ENCODE measurements at places on chromosomes 6 and 20. TPM values are rescaled to one million over a fixed set of nuclear protein-coding genes. Genes with fewer than 3 reads are reported as not detected.

The KHDC1L gene
- not detected for total RNA-seq

GRCh38 chr6:161245363-161245762 lies 28.5 kb downstream of the AGPAT4 start:
- DNase-seq = peak; percentile 9

The HLA-DRB1 gene
- total RNA-seq = 133 TPM

The OSER1 gene
- 29.9 TPM for total RNA-seq

GRCh38 chr20:44014807-44015732 lies 100.4 kb downstream of the TOX2 start:
- DNase-seq = peak; percentile 65

GRCh38 chr6:24690593-24690992 lies 23.7 kb downstream of the ACOT13 start:
- no peak for DNase-seq

The OPN5 gene
- total RNA-seq = not detected

DNA sequence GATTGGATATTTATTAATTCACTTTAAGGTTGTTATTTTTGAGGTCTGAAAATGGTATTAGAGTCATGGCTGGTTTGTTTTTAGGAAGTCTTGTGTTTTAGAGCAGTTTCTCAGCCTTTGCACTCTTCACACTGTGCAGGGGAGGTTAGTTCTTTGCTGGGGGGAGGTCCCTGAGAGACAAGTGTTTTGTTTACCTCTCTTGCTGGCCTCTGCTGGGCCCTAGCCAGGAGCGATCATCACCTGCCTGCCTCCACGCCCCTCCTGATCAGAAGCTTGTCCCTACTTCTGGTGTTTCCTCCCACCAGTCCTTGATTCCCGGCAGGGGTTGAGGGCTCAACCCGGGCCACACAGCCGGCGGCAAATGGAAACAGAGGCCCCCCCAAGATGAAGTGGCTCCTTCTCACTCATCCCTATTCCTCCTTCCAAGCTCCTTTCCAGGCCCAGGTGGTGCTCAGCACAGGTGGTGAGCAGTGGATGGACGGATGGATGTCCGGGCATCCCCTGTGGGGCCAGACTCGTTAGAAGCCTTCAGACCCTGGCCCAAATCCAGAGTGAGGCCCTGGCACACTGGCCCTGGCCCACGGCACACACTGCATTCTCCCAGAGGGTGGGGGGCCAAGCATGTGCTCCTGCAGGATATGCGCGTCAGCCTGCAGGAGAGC lies 51.3 kb downstream of the GRM4 start:
- no peak for DNase-seq

GRCh38 chr20:25206548-25206947 lies 11.0 kb downstream of the ENTPD6 start:
- peak; percentile 47 for DNase-seq

- no peak for DNase-seq
Measured at GRCh38 chr6:16712255-16712930, 48.9 kb downstream of the ATXN1 start.

- DNase-seq = no peak
Measured at GRCh38 chr6:1190366-1190765, 121.5 kb upstream of the FOXQ1 start.

DNA sequence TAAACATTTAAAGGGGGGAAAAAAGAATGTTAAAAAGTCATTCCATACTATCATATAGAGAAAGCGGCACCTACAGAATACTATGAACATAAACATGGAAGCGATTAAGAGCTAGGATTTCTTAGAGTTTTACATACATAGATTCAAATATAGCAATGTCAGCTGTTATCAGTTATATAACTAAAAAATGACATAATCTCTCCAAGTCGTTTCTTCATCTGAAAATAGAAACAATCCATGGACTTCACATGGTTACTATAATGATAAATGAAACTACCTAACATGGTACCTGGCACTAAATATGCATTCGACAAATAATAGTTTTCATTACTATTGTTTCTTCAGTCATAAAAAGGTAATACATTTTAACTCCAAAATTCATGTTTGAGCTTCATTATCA lies 3.7 kb downstream of the IBTK start:
- no peak for DNase-seq

The FAM217A gene
- not detected for total RNA-seq

DNA sequence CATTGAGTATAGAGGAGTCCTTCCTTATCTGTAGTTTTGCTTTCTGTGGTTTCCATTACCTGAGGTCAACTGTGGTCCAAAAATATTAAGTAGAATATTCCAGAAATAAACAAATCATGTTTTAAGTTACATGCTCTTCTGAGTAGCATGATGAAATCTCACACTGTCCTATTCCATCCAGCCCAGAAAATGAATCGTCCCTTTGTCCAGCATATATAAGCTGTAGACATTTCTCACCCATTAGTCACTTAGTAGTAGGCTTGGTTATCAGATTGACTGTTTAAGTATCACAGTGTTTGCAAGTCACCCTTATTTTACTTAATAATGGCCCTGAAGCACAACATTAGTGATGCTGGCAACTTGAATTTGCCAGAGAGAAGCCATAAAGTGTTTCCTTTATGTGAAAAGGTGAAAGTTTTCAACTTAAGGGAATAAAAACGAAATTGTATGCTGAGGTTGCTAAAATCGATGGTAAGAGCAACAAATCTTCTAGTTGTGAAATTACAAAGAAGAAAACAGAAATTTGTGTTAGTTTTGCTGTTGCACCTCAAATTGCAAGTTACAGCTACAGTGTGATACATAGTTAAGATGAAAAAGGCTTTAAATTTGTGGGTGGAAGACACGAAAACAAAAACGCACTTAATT lies 198.6 kb upstream of the SIM1 start:
- DNase-seq = no peak

DNA sequence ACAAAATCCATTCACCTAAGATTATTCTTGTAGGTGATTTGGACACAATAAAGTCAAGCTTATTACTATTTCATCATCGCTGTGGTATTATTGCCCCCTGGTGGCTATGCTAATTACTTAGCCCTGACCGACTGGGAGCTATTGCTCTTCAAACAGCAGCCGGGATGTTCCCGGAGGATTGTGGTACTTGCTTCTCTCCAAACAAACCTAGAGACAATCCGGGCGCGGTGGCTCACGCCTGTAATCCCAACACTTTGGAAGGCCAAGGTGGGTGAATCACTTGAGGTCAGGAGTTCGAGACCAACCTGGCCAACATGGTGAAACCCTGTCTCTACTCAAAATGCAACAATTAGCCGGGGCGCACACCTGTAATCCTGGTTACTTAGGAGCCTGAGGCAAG lies 15.4 kb upstream of the STMND1 start:
- no peak for DNase-seq

GRCh38 chr6:90160013-90160412 lies 136.6 kb downstream of the BACH2 start:
- DNase-seq = no peak

DNA sequence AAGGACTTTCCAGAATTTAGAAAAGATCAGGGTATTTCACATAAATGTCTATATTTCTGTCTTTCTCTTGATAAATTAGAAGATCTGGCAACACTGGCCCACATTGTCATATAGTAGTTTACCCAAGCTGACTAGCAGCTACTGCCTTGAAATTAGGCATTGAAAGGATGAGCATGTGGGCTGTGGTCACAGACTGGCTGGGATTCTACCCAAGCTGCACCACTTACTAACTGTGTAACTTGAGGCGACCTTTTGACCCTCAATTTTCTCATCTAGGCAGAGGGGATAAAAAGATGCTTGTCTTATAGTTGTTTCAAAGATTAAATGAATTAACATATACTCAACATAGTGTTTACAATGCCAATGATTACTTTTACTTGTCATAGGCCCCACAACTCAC lies 152.7 kb upstream of the BMP2 start:
- DNase-seq = no peak

The TAAR1 gene
- not detected for total RNA-seq
